ENCODE measurements at places on chromosomes 7 and 10.

- no peak for DNase-seq
Observed at GRCh38 chr10:93412801-93413200, 69.3 kb downstream of the MYOF start.

DNA sequence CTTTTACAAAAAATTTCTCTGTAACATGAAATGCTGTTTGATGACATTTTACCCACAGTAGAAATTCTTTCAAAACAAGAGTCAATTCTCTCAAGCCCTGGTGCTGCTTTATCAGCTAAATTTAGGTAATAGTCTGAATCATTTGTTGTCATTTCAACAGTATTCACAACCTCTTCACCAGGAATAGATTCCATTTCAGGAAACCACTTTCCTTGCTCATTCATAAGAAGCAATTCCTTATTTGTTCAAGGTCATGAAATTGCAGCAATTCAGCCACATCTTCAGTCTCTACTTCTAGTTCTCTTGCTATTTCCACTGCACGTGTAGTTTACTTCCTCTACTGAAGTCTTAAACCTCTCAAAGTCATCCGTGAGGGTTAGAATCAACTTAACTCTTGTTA is 14.1 kb downstream of the STAG3 start:
- no peak for DNase-seq

DNA sequence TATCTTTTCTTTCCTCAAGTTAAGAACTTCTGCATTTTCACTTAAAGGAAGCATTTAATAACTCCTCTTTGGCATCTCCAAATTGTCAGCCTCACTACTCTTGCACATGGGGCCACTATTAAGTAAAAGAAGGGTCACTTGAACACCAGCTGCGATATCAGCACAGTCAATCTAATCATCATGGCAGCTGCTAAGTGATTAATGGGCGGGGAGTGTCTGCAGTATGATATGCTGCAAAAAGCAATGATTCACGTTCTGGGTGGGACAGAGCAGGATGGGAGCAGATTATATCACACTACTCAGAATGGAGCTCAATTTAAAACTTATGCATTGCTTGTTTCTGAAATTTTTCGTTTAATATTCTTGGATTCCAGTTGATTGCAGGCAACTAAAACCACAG is 447.4 kb upstream of the PFKP start:
- DNase-seq: no peak

- DNase-seq: no peak
Observed at GRCh38 chr7:38704041-38704547, 72.9 kb upstream of the AMPH start.

GRCh38 chr7:41224063-41224763 is 478.7 kb downstream of the INHBA start:
- DNase-seq: no peak

DNA sequence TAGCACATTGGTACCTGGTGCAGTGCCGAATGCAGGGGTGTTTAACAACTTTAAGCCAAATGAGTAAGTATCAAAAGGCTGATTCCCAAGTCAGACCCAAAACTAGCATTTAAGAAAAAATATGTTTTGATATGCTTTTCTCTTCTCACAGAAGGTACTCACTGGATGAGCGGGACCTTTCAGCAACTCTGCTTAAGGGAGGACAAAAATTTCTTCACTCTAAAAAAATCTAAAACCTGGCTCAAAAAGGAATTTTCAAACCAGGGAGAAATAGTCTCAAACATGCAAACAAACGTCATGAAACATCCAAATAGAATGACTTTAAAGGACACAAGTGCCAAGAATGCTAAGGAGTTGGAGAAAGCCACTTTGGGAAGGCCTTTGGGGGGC is 962.1 kb downstream of the KCNMA1 start:
- no peak for DNase-seq

GRCh38 chr7:140159497-140159896 is 17.3 kb downstream of the KDM7A start:
- no peak for DNase-seq

- no peak for DNase-seq
Observed at GRCh38 chr10:97416565-97416964, 9.4 kb upstream of the PGAM1 start.

DNA sequence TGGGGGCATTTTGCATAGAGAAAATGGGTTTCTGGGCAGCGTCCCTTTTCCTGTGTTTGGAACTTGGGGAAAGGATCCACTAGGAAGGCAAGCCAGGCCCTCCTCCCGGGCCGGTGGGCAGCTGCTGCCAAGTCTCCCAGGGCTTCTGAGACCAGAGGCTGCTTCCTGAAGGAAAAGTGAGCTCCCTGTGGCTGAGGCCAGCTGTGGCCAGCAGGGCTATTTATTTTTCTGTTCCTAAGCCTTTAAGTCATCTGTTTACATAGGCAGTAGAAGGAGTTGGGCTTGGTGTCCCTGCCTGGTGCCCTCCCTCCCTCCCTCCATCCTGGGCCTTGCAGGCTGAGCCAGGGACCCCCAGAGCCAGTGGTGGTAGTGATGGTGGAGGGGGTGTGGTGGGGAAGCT is 70.5 kb upstream of the COL13A1 start:
- no peak for DNase-seq

DNA sequence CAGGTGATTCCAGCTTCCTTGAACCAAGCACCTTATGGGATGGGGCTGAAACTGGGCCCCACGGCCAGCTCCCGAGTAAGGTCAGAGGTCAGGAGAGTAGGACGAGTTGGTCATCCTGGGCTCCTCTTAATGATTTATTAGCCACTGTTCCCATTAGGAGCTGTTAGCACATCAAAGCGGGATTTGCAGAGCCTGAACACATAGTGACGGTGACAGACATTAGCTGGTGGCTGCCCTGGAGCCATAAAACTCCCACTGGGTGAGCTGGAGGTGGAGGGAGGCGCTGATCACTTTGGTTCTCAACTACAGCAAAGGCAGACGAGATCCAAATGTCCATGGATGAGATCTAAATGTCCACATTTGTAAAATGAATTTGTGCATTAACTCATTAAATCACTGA is 48.1 kb downstream of the COL13A1 start:
- DNase-seq: no peak

DNA sequence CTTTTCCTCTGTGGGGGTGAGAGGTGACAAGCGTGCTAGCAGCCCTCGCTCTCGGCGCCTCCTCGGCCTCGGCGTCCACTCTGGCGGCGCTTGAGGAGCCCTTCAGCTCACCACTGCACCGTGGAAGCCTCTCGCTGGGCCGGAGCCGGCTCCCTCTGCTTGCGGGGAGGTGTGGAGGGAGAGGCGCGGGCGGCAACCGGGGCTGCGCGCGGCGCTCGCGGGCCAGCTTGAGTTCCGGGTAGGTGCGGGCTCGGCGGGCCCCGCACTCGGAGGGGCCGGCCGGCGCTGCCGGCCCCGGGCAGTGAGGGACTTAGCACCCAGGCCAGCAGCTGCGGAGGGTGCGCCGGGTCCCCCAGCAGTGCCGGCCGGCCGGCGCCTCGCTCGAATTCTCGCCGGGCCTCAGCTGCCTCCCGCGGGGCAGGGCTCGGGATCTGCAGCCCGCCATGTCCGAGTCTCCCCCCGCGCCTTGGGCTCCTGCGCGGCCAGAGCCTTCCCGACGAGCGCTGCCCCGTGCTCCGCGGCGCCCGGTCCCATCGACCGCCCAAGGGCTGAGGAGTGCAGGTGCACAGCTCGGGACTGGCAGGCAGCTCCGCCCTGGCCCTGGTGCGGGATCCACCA is 352.8 kb upstream of the PODXL start:
- DNase-seq: no peak

GRCh38 chr7:140641524-140642195 is 1.0 kb upstream of the DENND2A start:
- no peak for DNase-seq

DNA sequence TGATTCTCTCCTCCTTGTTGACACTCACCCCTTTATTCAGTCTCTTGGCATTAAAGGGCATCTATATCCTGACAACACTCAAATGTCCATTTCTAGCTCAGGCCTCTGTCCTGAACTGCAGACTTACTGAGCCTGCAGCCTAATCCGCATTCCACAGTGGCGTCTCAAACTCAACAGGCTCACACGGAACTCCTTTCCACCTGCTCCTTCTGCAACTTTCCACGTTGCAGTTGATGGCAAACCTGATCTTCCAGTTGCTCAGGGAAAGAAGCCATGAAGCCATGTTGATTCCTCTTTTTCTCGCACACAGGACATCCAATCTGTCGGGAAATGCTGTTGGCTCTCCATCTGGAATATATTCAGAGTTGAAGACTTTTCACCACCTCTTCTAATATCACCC is 522.4 kb downstream of the CCSER2 start:
- no peak for DNase-seq

DNA sequence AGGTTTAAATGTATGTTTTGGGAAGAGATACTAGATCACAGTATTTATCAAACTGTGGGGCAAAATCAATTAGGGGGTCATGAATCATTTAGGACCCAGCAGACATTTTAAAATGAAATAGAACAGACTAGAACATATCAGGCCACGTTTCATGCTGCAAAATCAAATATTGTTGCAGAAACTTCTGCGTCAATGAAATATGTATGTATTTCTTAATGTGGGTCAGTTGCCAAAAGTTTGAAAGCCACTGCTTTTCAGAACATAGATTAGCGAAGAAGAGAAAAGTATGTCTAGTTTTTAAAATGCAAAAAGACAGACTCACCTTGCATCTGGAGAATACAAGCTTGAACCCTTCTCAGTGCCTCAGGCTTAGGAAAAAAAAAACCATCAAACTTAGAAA is 102.7 kb upstream of the BMPER start:
- no peak for DNase-seq
